ENCODE measurements at places on chromosomes 4 and X.

DNA sequence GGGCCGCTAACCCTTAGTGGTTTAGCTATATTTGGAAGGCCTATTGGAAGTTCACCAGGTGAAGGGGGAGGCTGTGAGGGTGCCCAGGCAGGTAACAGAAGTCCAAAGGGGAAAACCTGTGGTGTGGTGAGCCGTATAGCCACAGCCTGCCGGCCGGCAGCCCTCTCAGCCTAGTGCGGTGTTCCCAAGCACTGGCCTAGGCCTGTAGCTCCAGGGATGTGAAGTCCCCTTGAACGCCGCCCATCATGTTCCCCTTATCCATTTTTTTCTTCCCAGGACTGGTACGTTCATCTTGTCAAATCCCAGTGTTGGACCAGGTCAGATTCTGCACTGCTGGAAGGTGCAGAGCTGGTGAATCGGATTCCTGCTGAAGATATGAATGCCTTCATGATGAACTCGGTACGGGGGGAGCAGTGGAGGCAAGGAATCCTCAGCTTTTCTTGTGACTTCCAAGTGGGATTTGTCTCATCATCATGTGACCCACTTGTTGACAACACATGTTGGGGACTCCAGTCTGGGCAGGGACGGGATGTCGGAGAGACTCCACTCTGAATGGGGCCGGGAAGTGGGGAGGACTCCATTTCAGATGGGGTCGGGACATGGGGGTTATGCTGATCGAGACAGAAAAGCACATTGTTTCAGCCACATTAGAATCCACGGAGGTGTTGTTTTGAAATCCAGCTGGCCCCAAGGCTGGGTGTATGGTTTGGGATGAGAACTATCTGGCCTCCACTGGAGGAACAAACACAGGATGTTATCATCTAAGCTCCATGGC is 39.2 kb upstream of the MSANTD1 start:
- DNase-seq = no peak

DNA sequence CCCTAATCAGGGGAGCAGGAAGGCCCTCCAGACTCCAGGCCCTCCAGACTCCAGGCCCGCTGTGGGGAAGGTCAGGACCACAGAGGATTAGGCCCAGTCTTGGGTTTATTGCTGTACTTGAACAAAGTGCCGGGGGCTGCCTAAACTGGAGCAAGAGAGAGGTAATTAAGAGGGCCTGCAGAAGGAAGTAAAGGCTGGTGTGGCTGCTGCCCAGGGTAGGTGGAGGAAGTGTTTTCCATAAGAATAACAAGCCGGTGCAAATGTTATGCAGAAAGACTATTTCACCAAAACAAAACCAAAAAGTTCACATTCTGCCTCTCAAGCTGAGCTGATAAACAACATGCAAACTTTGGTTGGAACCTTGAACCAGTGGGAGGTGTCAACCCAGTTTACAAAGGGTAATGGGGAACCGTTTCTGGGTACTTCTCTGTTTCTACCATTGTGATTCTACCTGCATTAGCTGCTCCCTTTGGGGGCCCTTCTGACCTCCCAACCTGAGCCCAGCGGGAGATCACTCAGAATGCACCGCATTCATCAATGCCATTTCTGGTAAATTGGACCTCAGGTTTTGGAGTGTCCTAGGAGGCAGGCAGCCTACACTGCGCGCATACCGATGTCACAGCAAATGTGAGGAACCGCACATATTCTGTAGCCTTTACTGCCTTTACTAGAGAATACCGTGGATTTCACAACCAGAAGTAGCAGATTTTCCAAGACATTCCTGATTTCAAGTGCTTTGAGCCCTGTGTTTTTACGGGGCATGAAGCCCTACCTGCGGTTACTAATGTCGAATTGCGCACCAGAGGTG is 59.7 kb upstream of the BCOR start:
- no peak for DNase-seq

DNA sequence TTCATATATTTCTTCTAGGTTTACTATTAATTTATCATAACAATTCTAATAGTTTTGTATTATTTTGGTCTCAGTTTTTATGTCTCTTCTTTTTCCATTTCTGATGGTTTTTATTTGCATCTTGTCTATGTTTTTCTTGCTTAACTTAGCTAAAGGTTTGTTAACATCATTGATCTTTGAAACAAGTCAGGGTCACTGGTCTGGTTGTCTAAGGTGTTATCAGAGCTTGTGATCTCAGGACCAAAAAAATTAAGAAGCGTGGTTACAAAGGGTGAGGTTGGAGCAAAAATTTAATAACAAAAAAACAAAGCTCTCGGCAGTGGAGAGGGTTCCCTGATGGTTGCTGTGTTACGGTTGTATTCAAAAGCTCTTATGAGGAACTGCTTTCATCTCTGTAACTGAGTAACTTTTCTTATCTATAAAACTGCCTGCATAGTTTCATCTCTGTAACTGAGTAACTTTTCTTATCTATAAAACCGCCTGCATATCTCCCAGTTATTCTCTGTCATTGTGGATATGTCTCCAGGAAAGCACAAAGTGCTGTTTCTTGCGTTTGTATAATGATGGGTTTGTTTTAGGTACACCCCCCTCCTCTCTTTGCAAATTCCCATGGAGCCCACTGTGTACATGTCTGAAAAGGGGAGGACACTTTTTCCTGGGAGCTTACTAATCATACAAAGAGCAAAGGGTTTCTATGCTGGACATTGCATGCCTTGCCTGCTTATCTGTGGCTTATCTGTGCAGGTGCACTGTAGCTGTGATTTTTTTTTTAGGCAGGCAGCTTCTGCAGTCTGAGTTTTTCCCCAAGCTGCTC is 62.4 kb upstream of the UGT2B15 start:
- no peak for DNase-seq

GRCh38 chr4:181825564-181825963 is 417.6 kb upstream of the TENM3 start:
- no peak for DNase-seq

Data from activated T-cell treated with anti-CD3 and anti-CD28 coated beads for 24 hours (primary cell).